ENCODE measurements at places on chromosomes 1 and 21.
A peak's percentile ranks its signal among the peaks of the same experiment; 100 is the strongest.

DNA sequence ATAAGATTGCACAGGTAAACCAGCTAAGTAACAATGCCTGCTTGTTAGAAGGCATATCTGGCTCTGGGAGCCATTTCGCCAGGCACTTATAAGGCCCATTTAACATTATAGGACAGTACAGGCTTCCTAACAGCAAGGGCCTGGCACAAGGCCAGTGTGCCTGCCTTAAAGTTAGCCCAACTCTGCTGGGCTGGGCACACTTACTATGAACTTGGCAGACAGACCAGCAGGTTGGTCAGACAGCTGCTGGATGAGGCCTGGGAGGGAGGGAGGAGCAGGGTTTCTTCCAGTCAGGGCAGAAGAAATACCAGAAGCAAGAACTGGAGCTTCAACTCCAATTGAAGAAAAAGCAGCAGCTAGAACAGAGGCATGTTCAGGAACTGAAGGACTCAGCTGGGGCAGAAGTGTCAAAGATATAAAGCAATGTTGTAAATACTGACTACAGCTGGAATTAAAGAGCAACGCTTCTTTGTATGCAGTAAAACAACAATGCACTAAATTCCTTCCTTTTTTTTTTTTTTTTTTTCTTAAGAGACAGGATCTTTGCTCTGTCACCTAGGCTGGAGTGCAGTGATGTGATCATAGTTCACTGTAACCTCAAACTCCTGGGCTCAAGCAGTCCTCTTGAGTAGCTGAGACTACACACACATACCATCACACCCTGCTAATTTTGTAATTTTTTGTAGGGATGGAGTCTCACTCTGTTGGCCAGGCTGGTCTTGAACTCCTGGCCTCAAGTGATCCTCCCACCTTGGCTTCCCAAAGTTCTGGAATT lies 4.9 kb downstream of the CACHD1 start:
- no peak for DNase-seq

- DNase-seq = no peak
These were observed 163.9 kb downstream of the ST6GALNAC5 start for GRCh38 chr1:77031106-77031662.

GRCh38 chr1:99644279-99645004 lies 1.5 kb upstream of the PALMD start:
- no peak for DNase-seq

DNA sequence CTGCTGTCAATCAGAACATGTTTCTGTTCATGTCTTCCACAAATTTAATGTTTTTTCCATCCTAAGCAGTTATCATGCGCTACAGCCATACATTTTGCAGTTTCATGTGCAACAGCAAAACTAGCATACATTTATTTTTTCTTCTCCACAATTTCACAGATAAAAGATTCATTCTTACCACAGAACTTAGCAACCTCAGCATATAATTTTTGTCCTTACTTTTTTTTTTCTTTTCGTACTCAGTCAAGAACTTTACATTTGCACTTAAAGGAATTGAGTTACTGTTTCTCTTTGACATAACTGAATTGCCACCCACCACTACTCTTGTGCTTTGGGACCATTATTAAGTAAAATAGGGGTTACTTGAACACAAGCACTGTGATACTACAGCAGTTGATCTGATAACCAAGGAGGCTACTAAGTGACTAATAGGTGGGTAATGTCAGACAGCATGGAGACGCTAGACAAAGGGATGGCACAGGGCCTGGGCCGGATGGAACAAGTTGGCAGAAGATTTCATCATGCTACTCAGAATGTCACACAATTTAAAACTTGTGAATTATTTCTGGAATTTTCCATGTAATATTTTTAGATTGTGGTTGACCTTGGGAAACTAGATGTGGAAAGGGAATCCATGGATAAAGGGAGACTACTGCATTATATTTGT lies 50.2 kb upstream of the LHX8 start:
- no peak for DNase-seq

DNA sequence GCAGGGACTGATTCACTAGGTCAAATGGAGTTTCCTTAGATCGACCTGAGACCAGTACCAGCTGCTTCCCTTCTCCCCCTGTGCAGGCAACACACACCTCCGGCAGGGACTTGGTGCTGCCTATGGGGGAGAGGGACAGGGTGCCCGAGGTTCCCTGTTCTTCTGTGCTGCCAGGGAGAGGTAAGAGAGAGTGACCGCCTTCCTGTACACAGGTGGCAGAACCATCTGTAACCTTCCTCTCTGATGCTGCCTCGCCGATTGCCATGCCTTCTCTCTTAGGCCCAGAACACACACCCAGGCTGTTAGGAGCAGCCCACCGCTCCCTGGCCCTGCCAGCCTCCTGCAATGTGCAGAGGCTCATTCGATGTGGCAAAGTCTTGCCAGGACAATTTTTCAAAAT lies 9.3 kb downstream of the MYOC start:
- DNase-seq = no peak

DNA sequence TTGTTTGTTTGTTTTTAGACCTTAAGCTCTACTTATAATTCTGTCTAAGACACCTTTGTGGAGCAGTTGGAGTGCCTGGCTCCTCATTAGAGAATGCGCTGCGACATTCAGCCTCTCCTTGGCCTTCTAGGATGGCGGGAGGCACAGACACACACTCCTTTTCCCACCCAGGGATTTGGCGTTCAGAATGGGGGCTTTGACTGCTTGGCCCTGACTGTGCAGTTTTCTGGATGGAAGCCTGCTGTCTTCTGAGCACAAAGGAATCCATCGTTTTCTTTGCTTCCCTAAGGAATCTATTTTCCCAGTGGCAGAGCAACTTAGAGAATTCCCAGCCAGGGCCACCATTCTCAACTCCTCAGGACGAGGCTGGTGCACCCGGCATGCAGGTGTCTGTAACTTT lies 83.6 kb downstream of the GALNT2 start:
- DNase-seq = no peak

- DNase-seq = no peak
These were observed 34.4 kb downstream of the NUCKS1 start for GRCh38 chr1:205715628-205716027.

- peak; percentile 15 for DNase-seq
These were observed at the start of gene DNAJC6 for GRCh38 chr1:65309304-65310077. Gene DNAJC6 (plus strand): TSS chr1:65309543. CDS start chr1:65309746, 203 bp downstream.

- DNase-seq = no peak
These were observed 38.6 kb downstream of the STYXL2 start for GRCh38 chr1:167132301-167133010.

DNA sequence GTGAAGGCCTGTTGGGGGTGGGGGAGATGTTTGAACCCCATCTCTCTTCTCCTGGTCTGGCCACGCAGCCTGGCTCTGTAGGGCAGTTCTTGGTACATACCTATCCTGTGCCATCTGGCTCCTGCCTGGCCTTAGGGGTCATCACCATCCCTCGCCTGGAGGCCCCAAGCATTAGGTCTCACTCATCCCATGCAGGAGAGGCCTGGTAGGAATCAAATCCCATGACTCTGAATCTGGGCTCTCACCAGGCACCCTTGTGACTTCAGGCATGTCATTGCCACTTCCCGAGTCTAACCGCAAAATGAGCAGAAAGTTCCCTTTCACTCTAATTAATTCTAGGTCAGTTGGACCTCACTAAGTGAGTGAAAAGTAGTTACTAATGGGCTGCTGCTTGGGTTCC lies 37.2 kb downstream of the ETNK2 start:
- no peak for DNase-seq

GRCh38 chr21:43609501-43610340 lies 49.6 kb downstream of the HSF2BP start:
- no peak for DNase-seq

GRCh38 chr21:37041706-37042271 lies 31.1 kb downstream of the PIGP start:
- no peak for DNase-seq

DNA sequence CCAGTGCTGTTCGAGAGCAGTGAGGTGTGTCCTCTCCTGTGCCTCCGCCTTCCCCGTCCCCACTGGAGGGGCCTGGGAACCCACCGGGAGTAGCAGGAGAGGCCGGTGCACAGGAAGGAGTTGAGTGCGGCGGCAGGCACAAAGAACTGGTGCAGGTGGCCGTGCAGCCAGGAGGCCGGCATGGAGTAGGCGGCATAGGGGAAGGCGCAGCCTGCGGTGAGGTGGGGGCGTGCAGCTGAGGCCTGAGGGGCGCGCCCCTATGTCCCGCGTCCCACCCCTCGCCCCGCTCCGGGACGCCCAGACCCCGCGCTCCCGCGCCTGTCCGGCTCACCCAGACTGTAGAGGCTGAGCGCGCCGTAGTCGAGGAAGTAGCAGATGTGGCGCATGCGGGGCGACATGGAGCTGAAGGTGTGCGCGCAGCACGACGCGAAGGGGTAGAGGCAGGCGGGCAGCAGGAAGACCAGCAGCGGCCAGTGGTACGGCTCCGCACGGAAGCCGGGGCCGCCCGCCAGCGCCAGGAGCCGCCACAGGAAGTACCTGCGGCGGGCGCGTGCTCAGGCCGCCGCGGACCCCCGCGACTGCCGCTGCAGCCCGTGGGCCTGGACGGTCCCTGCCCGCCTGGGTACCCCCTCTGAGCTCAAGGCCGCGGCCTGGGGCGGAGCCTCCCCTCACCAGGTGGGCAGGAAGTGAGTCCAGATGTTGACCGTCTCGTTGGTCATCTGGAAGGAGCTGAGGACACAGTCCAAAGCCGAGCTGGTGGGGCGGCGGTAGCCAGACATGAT lies 2.2 kb downstream of the PAQR6 start:
- no peak for DNase-seq

DNA sequence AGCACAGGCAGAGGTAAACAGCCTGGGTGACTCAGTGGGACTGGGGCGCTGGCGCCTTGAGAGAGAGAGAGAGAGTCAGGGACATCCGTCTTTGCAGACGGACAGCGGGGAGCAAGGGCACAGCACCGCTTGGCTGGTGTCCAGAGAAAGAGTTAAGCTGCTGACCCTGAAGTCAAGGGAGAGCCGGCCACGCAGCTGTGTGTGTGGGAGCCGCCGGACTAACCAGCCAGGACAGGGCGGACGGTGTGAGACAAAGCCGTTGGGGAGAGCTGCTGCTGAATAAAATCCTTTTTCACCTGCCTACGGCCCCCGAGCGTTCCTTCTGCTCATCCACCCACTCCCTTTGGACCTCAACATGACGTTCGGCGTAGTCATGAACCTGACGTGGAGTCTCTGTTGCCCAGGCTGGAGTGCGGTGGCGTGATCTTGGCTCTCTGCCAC lies 14.5 kb downstream of the CFAP74 start:
- DNase-seq = no peak

DNA sequence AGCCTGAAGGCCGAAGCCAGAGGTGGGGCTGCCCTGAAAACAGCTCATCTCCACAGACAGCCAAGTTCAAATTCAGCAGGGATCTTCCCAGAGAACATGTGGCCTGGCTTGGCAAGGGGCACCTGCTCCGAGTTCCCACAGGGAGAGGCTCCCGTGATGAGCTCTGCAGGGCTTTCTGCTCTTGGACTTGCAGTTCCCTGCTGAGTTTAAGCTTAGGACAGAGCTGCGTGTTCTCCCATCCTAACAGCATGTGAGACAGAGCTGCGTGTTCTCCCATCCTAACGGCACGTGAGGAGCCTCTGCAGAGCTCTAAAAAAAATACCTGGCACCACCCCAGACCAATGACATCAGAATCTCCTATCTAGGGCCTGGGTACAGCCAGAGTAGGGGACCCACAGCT lies 113.0 kb upstream of the VAMP3 start:
- DNase-seq = no peak

DNA sequence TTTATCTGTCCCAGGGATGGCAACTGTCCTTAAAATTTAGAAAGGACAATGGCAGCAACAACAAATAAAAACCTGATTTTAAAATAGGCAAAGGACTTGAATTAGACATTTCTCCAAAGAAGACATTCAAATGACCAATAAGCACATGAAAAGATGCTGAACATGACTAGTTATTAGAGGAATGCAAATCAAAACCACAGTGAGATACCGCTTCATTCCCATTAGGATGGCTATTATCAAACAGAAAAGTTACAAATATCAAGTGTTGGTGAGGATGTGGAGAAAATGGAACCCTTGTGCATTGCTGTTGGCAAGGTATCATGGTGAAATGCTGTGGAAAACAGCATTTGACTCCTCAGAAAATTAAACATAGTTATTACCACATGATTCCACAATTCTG lies 120.7 kb downstream of the CRB1 start:
- no peak for DNase-seq

- DNase-seq = no peak
These were observed 129.8 kb upstream of the CACNA1E start for GRCh38 chr1:181353526-181353925.

DNA sequence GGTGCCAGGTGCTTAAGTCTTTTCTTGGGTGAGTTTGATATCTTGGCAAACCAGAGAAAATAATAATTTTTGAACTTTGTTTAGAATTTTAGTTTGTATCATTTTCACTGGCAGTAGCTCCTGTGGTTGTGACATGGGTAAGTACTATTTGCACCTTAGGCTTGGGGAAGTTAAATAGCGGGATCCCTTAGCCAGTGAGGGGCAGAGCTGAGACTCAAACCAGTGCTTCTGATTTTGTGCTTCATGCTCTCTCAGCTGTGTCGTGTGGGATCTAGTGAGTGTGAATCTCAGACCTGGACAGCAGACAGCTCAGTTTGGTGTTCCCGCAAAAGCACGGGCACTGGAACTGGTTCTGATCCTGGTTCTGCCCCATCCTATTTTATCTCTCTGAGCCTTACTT lies 9.6 kb downstream of the PRCC start:
- DNase-seq = no peak

GRCh38 chr1:11525151-11525505 lies 46.2 kb downstream of the DISP3 start:
- no peak for DNase-seq

DNA sequence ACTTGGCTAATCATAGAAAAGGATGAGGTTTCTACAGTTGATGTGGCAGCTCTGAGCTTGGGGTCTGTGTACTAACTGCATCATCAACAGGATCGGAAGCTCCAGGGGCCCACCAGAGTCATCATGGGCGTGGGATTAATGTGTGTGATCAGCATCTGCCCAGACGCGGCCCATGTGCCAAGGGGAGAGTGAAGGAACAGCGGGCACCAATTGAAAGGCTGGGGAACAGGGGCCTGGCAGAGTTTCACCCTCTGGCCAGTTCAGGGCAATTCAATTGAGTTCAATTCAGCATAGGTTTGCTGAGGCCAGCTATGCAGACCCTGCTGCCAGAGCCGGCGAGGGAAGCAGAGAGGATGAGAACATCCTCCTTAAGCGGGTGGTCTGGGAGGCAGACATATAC lies 260.0 kb upstream of the AJAP1 start:
- no peak for DNase-seq

DNA sequence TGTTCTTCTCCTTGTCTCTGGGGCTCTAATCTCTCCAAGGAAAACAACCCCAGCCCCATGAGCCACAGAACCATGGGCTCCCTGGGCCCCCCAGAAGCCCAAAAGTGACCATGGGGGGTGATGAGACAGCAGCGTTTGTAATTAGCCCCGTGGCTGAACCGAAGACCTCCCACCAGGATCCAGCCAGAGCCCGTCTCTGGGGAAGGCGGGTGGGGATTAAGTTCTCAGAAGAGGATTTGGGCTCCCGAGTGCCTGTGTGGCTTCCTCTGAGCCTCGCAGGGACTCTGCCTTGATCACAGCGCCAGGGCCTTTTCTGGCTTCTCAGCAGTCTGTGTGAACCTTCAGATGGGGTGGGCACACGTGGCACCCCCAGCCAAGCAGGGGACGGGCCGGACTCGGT lies 77.0 kb downstream of the ALPL start:
- DNase-seq = no peak

Data from NCI-H1048 (cell line).